ENCODE measurements at places on chromosomes 1 and 21.

GRCh38 chr1:28518745-28519341, 13.0 kb downstream of the RCC1 start:
- no peak for DNase-seq

DNA sequence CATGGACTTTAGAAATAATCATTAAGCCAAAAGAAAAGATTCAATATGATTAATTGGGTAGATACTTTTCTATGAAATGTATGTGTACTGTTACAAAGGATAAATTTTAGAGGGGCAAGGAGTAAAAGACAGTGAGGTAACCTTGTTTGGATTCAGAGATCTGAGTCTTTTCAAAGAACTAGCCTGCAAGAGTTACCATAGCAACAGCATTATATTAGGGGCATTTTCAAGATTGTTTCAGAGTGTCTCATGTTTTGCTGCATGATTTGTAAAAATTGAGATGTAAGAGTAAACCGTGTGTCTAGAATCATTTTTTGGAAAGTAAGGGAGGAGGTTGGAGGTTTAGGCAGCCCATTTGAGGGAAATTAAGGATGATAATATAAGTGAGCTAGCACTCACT, 70.6 kb upstream of the KIAA1614 start:
- no peak for DNase-seq

- DNase-seq = no peak
Observed at GRCh38 chr1:41241749-41242341, at the start of gene SCMH1. Gene SCMH1 (minus strand): TSS chr1:41242306. CDS start chr1:41186133, 56,173 bp downstream.

- DNase-seq = no peak
Observed at GRCh38 chr1:20096840-20097447, 22.4 kb downstream of the PLA2G2D start.

DNA sequence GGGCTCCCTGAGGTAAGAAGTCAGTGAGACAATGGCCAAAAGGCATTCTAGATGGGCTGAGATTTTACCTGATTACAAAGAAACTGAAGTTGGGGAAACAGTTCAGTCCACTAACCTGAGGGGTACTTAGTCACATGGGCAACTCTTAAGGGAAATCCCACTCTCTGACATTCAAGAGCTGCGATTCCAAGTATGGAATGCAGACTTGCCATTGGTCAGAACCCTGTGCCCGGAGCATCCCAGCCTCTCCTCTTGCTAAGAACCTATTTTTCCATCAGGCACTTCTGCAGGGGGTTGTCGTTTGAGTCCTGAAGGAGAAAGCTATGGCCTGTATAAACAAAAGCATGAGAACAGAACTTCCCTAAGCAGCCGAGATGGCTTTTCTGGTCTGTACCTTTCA, 434.9 kb upstream of the DAB1 start:
- DNase-seq = no peak

DNA sequence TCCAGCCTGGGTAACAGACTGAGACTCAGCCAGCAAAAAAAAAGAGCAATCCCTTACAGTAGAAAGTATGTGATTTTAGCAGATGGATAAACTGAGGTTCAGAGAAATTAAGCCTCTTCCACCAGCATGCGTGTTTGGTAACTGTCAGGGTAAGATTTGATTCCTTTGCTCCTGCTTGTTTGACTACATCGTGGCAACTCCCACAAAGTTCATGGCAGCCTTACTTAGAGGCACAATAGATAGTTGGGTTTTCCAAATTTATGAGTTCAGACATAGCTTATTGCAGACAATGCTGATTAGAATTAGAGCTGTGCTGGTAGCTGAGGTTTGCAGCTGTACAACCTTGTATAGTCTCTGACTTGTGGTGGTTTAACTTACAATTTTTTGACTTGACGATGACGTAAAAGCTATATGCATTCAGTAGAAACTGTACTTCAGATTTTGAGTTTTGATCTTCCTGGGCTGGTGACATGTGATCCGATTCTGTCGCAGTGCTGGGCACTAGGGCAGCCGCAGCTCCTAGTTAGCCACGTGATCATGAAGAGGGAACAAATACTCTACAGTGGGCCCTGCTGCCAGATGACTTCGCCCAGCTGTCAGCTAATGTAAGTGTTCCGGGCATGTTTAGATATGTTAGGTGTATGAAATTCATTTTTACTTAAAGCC, 167.8 kb downstream of the DHRS3 start:
- DNase-seq = no peak

DNA sequence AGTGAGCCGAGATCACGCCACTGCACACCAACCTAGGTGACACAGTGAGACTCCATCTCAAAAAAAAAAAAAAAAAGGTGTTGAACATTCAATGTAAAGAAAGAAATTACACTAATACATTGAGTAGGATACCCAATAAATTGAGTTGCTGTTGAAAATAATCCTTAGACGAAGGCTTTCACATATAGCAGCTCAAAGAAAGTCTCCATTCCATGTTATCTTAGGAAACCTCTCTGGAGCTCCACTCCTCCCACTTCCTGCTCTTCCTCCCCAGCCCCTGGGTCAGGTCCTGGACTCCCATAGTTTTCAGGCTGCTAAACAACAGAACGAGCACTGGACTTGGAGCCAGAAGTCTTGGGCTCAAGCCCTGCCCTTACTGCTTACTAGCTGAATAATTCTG, 15.6 kb upstream of the CNR2 start:
- no peak for DNase-seq

DNA sequence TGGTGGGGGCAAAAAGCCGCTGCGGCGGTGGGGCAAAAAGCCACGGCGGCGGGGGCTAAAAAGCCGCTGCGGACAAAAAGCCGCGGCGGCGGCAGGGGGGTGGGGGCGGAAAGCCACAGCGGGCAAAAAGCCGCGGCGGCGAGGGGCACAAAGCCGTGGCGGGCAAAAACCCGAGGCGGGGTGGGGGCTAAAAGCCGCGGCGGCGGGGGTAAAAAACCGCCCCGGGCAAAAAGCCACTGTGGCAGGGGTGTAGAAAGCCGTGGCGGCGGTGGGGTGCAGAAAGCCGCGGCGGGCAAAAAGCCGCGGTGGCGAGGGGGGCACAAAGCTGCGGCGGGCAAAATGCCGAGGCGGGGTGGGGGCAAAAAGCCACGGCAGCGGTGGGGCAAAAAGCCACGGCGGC, 3901.8 kb downstream of the SRGAP2C start:
- DNase-seq = no peak

- no peak for DNase-seq
Observed at GRCh38 chr1:186843226-186843625, 14.5 kb downstream of the PLA2G4A start.

DNA sequence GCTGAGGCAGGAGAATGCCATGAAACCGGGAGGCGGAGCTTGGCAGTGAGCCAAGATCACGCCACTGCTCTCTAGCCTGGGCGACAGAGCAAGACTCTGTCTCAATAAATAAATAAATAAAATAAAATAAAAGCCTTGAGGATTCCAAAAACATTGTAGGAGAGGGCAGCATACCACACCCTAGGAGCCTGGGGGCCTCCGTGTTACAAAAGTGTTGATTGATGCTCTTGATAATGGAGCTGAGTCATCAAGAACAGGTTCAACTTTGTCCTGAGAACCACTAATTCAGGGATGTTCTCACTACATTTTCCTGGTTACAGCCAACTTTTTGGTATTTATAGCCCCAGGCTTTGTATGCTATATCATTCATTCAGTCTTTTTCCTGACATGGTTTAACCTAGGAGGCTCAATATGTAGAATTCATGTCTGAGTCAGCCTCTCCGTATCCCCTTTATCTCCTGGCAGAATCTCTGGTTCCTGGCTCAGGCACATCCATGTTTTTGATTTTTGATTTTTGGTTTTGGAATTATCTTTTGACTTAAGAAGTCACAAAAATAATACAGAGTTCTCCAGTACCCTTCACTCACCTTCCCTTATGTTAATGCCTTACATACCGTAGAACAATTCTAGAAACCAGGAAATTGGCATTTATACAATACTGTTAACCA, 69.4 kb downstream of the LRRC8D start:
- DNase-seq = no peak

DNA sequence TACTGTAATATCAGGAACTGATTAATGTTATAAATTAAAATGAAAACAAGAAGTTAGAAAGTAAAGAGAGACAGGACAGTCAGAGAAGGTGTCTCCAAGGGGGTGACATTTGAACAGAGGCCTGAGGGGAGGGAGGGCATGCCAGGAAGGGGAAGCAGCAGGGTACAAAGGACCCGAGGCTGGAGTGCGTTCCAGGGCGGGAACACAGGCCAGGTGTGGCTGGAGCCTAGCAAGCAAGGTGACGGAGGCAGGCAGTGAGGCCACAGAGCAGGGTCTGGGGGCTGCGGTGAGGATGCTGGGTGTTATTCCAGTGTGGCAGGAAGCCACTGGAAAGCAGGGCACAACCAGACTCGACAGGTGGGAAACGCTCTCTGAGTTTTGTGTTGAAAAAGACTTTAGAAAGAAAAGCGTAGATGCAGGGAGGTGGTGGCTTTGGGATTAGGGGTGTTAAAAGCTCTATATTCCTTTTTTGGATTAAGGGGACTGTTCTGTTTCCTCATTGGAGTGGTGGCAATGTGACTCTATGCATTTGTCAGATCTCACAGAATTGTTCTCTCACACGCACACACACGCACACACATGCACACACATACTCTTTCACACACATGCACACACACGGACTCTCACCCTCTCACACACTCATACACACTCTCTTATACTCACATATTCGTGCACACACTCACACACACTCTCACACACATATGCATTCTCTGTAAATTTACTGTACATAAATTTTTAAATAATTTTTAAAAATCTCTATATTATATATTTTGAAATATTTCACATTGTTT, 124.5 kb downstream of the GLIS1 start:
- no peak for DNase-seq

- DNase-seq = no peak
Observed at GRCh38 chr21:31326522-31327242, 17.4 kb downstream of the TIAM1 start.

DNA sequence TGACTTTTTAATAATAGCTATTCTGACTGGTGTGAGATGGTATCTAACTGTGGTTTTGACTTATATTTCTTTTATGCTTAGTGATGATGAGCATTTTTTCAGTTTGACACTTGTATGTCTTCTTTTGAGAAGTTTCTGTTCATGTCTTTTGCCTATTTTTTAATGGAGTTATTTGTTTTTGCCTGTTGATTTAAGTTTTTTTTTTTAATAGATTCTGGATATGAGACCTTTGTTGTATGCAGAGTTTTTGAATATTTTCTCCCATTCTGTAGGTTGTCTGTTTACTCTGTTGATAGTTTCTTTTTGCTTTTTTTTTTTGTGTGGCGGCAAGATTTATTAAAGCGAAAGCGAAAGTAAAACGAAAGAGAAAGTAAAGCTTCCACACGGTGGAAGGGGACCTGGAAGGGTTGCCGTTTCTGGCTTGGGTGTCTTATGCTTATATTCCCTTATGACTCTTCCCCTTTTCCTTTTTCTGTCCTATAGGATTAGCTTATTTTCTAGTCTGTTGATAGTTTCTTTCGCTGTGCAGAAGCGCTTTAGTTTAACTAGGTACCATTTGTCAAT, 67.6 kb downstream of the TBX19 start:
- no peak for DNase-seq

GRCh38 chr1:150922519-150922975, 3.6 kb upstream of the SETDB1 start:
- peak; percentile 60 for DNase-seq

GRCh38 chr1:221806984-221807383, 65.1 kb upstream of the DUSP10 start:
- DNase-seq = no peak

- no peak for DNase-seq
Observed at GRCh38 chr1:181179279-181179986, 90.9 kb downstream of the IER5 start.

DNA sequence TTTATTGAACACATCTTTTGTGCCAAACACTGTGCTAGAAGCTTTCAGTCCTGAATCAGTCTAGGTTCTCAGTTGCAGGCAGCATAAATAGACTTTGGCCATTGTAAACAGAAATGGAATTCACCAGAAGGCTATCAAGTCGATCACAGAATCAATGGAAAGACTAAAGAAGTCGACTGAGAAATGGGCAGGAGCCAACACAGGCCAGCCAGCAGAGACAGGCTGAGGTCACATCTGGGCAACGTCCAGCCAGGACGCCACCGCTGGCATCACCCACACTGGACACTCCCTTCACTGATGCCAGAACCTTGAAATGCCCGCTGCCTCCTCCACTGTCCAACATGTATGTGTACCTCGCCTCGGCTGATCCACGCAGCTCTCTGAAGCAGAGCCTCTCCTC, 5.5 kb upstream of the CNTN2 start:
- no peak for DNase-seq

GRCh38 chr1:223479718-223480425, 86.7 kb downstream of the CCDC185 start:
- DNase-seq = no peak

GRCh38 chr1:11180342-11180744, 8.8 kb upstream of the ANGPTL7 start:
- DNase-seq = no peak

DNA sequence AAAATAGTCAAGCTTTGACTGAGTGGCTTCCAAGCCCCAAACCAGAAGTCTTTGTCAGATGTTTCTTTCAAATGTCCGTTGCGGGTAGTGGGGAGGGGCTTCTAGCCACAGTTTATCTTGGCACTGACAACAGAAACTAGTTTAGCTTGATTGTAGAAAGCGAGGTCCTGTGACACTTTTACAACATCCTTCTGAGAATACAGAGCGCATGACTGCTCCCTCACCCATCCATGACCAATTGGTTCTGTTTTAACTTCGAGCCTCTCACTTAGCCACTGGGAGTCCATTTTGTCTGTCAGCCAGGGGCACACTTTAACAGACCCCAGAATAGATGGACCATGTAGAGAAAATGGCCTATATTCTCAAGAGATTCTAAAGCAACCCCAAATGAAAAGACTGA, 199.2 kb upstream of the ST6GALNAC5 start:
- DNase-seq = no peak

DNA sequence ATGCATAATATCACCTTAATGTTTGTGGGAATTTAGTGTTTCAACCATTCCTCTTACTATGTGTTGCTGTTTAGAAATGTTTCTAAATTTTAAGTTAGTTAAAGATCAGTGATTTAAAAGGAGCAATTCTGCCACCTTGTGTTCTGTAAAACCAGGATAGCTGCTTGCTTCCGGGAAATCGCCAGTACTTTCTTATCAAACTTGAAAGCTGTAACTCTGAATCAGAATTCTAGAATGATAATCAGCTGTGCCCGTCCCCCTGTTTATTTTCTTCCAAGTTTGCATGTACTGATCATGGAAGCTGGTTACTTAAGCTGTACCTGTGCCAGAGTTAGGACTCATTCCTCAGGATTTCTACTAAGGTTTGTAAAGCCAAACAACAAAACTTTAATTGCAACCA, 656.4 kb downstream of the LTN1 start:
- DNase-seq = no peak

DNA sequence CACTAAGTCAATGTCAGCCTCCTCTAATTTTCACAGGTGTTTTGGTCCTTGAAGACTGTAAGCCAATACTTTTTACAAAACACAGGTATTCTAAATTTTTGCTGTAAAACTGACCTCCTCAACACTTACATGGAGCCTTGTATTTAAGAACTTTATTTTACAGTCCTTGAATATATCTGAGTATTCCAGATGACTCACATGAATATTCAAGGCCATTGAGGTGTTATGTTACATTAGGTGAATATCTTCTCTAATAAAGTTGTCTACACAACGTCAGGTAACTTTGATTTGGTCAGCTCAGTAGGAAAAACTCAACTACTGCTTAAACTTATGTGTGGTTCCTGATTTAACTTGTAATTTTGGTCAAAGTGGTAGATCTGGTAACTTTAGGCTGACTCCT, 254.2 kb downstream of the OLFM3 start:
- DNase-seq = no peak

Data from omental fat pad (tissue), 4 donors.